ENCODE measurements at places on chromosomes 1 and 21.

DNA sequence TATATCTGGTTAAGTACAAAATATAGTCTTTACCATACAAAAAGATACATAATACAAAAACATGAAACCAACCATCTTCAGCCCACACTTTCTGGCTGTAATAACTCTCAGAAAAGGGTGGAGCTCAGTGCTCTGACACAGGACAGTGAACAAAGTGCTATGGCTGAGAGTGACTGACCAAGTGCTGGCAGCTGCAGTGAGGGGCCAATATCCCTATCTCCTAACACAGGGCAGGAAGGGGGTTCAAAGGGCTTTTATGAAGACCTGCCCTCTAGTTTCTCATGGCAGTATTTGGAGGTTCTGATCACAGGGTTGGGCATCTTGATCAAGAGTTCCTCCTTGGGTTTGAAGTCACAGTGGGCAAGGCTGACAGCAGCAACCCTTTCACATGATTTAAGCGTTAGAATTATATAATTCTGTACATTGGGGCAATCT lies 3.9 kb downstream of the TXNIP start:
- DNase-seq, result no peak

- DNase-seq, result no peak
Measured at GRCh38 chr1:8797216-8797615, 20.2 kb downstream of the RERE start.

DNA sequence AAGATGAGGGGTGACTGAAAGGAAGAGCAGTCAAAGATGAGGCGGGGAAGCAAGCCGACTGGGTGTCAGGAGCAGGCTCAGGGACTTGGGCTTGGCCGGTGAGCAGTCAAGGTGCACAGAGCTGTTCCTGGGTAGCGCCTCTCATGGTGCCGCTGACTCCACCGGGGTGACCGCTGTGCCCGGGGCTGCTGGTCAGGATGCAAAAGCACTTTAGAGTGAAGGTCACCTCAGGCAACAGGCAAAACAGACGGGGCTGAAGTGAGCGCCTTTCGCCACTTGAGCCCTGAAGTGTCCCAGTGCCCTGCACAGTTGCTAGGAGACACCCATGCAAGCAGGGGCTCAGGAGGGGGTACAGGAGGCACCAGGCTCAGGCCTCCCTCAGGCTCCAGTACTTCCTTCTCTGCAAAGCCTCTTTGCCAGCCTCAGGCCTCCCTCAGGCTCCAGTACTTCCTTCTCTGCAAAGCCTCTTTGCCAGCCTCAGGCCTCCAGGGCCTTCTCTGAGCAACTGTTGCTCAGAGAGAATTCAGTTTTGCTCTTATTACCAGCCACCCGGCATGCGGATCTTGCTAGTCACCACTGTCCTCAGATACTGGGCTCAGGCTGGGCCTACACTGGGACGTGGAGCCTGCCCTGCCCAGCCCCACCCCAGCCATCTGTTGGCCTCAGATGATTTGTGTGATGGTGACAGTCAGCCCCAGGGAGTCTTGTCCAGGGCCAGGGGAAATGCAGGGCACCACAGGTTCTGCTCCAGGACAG lies 99.7 kb upstream of the IRF2BP2 start:
- DNase-seq, result no peak

DNA sequence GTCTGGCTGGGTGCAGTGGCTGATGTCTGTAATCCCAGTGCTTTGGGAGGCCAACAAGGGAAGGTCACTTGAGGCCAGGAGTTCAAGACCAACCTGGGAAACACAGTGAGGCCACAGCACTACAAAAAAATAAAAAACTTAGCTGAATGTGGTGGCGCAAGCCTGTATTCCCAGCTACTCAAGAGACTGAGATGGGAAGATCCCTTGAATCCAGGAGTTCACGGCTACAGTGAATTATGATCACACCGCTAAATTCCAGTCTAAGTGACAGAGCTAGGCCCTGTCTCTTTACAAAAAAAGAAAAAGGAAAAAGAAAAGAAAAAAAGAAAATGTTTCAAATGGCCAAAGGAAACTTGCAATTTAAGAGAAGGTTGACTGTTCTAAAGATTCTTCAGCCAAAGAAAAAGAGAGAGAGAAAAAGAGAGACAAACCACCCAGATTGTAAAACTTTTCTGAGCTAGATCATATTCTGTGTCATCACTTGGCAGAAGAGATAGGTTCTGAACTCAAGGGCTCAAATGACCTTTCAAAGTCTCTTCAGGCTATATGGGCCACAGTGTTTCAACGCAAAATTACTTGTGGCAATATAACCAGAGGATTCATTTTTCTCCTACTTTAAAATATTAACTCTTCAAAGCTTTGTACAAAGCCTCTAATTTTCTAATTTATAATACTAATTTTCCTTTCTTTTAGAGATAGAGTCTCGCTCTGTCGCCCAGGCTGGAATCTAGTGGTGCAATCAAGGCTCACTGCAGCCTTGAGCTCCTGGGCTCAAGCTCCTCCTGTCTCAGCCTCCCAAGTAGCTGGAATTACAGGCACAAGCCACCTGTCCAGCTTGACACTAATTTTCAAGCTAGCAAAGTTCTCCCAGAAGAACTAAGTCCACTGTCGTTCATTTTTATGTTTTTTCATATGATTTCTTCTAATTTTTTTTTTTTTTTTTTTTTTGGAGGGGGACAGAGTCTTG lies 20.5 kb downstream of the ARID4B start:
- no peak for DNase-seq

GRCh38 chr1:53259932-53260331 lies 21.6 kb upstream of the MAGOH start:
- DNase-seq, result no peak

DNA sequence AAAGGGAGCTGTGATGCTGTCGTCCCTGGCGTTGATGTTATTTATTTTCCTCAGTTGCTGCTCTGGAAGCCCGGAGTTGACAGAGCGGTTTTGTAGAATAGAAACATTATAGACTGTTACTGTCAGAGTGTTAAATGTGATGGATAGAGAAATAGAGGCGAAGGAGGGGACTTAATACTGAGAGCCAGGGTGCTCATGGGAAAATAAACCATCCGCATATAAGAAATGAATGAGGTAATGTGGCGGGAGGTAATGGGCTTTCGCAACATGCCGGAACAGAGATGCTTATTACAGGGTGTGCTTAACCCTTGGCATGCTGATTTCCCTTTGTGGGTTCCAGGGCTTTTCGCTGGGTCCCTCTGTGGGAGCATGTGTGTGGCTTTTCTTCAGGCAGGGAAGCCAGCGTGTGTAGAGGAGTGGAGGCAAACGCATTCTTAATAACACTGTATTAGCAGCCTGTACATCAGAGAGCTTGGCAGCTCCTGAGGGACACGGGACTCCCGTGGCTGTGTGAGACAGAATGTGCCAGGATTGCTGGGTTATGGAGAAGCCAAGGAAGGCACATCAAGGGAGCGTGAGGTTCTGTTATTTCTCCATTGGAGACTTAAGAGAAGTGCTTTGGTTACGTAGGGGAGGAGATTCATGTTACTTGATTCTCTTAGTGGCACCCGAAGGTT lies 141.0 kb downstream of the PBX1 start:
- DNase-seq, result no peak

- no peak for DNase-seq
Measured at GRCh38 chr21:29763674-29764073, 176.1 kb downstream of the GRIK1 start.

DNA sequence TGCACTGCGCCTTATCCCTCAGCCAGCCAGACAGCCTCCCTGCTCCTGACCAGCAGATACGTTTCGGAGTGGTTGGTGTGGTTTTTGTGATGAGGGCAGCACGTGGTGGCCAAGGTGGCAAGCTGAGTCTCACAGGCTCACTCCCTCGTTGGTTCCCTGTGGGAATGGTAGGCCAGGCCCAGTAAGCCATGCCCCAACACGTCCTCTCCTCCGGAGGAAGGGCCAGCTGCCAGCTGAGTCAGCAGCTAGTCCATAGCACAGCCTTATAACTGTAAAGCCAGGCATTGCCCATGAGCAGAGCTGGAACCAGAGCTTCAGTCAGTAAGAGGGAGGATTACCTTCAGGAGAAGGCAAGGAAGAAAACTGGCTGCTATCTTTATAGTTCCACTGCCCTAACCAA lies 29.5 kb downstream of the SZRD1 start:
- DNase-seq, result no peak

- no peak for DNase-seq
Measured at GRCh38 chr1:21341022-21341421, 50.8 kb upstream of the ECE1 start.

- peak; percentile 94 for DNase-seq
Measured at GRCh38 chr1:16366722-16367257, at the start of gene SZRD1. SZRD1 (plus strand) TSS chr1:16367242; CDS start chr1:16367258, 16 bp downstream.

GRCh38 chr1:32962248-32962896 lies 2.2 kb downstream of the RNF19B start:
- DNase-seq, result no peak

- DNase-seq, result no peak
Measured at GRCh38 chr1:156065212-156065611, 4.3 kb downstream of the RAB25 start.

- DNase-seq, result no peak
Measured at GRCh38 chr1:67390041-67390887, 39.9 kb downstream of the SERBP1 start.

GRCh38 chr1:15151377-15151806 lies 2.2 kb upstream of the TMEM51 start:
- no peak for DNase-seq

DNA sequence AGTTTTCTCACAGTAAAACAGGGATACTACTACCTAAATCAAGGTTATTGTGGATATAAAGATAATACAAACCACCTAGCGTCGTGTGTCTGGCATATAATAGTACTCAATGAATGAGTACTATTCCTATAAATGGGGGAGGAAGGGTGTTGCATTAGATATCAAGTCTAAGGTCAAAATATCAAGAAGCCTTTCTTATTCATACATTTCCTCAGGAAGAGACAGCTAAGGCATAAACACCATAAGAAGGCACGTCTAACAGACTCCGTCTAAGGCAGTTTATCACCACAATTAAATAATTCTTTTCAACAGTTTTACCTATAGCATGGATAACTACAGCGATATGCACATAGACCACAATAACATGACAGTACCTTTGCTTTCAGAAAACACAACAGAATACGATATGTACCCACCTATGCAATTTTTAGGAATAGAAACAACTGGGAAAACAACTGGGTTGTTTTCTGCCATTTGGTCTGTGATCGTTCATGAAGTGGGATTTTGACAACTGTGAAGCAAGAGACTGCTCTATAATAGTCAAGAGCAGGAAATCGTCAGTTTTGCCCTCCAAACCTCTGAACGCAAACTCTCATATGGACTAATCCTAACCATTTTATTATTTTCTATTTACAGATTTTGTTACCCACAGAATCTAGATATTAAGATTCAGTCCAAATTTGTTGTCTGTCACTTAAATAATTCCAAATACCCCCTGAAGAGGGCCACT lies 53.1 kb downstream of the HNRNPR start:
- DNase-seq, result no peak

DNA sequence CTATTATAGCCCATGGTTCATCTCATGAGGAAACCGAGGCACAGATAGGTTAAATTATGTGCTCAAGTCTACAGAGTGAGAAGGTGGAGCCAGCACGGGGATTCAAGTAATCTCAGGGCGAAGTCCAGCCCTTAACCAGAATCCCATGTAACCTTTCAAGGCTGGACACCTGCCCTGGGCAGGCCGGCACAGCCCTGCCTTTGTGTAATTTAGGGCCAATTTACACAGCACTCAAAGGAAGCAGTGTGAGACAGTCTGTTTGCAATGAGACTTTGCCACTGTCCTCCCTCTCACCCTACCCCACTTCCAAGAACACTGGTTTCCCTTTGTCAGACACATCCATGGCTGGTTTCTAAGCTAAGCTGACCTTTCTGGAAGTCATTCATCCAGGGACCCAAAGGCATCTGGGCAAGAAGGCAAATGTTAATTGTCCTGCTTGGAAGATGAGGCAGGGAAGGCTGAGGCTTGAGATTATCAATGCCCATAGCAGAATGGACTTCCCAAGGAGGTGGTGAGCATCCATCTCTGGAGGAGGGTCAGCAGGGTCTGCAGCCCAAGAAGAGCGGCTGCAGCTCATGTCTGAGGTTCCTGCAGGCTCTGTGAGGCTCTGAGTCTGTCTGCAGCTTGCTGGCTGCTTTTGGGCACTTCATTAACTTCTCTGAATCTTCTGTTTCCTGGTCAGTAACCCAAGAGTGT lies 159.2 kb downstream of the TRABD2B start:
- no peak for DNase-seq
